ENCODE measurements at places on chromosomes 11 and 22. TPM values are rescaled to one million over a fixed set of nuclear protein-coding genes. Genes with fewer than 3 reads are reported as not detected.

RIMBP3C gene
- 0.89 TPM for total RNA-seq

CCDC116 gene
- total RNA-seq: 0.78 TPM

MYEOV gene
- total RNA-seq: not detected

OR5AS1 gene
- not detected for total RNA-seq

LRRC51 gene
- total RNA-seq: 6.0 TPM

BTBD18 gene
- not detected for total RNA-seq

ZNF70 gene
- total RNA-seq: 2.0 TPM

SOX10 gene
- total RNA-seq: not detected

GAL3ST1 gene
- total RNA-seq: not detected

HIKESHI gene
- total RNA-seq: 34.1 TPM

FZD4 gene
- total RNA-seq: not detected

IL18 gene
- not detected for total RNA-seq

KCNK4 gene
- total RNA-seq: not detected

CCDC89 gene
- 0.93 TPM for total RNA-seq

SLC17A6 gene
- not detected for total RNA-seq

OR5B21 gene
- total RNA-seq: 0.26 TPM

CD3G gene
- 212 TPM for total RNA-seq

TMEM191C gene
- total RNA-seq: 2.2 TPM

TSPAN18 gene
- 67.5 TPM for total RNA-seq

OR51E1 gene
- total RNA-seq: not detected

NUP50 gene
- 157 TPM for total RNA-seq

GGTLC2 gene
- total RNA-seq: not detected

PNPLA5 gene
- total RNA-seq: not detected

NCR3LG1 gene
- 0.66 TPM for total RNA-seq

GP1BB gene
- total RNA-seq: not detected

NPAS4 gene
- total RNA-seq: 0.05 TPM

TSKU gene
- 3.5 TPM for total RNA-seq

ANGPTL5 gene
- total RNA-seq: not detected

NPTXR gene
- total RNA-seq: 1.6 TPM

MS4A6A gene
- not detected for total RNA-seq

NCAM1 gene
- 0.20 TPM for total RNA-seq

SHANK2 gene
- not detected for total RNA-seq

RAB3IL1 gene
- total RNA-seq: not detected

POU2AF2 gene
- total RNA-seq: not detected
